Activated CD8-positive, alpha-beta T cell treated with anti-CD3 and anti-CD28 coated beads for 36 hours (primary cell): ENCODE measurements at places on chromosomes 12 and 14. TPM values are rescaled to one million over a fixed set of nuclear protein-coding genes. Genes with fewer than 3 reads are reported as not detected.

- DNase-seq, result no peak
Measured at GRCh38 chr12:738712-739111, 13.7 kb upstream of the WNK1 start.

DNA sequence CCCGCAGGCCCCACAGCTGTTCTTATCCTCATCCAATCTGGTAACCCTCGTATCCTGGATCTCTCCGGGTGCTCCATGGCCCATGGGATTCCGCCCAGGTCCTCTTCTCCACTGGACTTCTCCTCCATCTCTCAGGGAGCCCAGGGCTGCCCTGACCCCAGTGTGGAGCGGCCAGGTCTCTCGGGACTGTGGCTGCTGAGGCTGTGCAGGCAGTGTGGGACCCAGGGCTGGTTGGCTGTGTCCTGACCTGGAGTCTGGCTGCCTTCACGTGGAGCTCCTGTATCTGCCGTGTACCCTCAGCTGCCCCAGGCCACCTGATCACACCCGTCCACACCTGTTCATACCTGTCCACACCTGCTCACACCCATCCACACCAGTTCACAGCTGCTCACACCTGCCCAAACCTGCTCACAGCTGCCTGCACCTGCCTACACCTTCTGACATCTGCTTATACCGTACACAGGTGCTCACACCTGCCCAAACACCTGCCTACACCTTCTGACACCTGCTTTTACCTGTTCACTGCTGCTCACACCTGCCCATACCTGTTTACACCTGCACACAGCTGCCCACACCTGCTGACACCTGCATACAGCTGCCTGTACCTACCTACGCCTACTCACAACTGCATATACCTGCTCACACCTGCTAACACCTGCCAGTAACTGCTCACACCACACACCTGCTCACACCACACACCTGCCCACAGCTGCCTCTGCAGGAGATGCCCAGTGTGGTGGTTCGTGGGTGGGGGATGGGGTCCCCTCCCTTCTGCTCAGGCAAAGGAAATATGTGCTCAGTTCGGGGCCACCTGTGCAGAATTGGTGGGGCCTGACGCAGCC, 92.2 kb downstream of the GALNT9 start:
- DNase-seq, result no peak

- DNase-seq, result no peak
Measured at GRCh38 chr12:100567945-100568344, 5.5 kb upstream of the GAS2L3 start.

DNA sequence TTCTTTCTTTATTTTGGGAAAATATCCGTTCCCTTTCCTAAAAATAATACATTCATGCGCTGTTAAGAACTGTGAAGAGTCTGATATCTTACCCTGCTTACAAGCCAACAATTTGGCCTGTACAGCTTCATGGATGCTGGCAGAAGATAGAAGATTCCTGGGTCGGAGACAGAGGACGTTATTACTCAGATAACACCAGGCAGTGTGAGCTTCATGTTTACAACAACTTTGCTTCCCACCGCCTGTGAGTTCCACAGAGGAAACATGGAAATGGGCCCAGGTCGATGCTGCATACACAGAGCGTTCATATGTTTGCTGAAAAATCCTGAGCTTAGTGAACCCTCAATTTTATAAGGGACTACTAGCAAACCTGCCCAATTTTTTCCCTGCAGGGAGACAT, 705.6 kb upstream of the SEL1L start:
- DNase-seq, result no peak

GRCh38 chr12:52975204-52975603, 26.3 kb downstream of the KRT18 start:
- DNase-seq, result no peak

GRCh38 chr14:22319526-22320361, 269.3 kb downstream of the DAD1 start:
- DNase-seq, result peak; percentile 32

DNA sequence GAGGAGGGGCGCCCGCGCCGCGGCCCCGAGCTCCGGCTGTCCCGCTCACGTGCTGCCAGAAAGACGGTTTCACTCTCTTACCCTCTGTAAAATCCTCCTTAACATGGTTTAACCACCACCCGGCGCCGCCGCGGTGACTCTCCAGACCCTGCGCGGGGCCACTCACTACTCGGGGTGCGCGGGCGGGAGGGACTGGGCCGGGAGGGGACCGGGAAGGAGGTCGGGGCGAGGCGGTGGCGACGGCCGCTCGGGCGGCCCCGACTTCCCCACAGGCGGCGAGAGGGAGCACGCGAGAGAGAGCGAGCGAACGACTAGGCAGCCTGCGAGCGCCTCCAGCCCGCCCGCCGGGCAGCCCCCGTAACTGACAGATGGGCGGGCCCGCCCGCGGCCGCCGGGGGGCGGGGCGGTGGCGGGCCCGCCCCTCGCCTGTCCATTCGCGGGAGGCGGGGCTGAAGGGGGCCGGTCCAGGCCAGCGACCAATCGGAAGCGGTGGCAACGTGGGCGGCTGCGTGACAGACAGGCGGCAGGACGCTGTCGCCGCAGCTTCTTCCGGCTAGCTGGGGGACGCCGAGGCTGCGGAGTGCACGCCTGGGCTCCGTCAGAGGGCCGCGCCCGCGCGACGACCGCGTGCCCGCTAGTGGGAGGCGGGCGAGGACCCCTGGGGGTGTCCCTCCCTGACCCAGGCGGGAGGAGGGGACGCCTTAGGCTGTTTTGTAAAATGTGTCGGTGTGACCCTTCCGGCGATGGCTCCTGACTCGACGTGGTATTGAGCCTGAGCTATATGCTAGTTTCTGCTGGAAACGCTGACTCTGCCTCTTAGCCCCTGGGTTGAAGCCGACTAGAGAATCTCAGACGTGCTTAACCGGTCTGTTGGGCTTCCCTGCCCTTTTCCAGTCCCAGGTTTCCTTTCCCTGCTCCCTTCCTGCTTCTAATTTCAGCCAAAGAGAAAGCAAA, at the start of gene EEA1:
EEA1 (minus strand) TSS at position 334 of the 954 bp plus-strand sequence; CDS start at position 105, 229 bp downstream.
- DNase-seq, result peak; percentile 98

- DNase-seq, result peak; percentile 68
Measured at GRCh38 chr12:132600048-132601032, 10.0 kb downstream of the LRCOL1 start.

- peak; percentile 48 for DNase-seq
Measured at GRCh38 chr12:126784328-126784921, 1482.5 kb upstream of the TMEM132C start.

DNA sequence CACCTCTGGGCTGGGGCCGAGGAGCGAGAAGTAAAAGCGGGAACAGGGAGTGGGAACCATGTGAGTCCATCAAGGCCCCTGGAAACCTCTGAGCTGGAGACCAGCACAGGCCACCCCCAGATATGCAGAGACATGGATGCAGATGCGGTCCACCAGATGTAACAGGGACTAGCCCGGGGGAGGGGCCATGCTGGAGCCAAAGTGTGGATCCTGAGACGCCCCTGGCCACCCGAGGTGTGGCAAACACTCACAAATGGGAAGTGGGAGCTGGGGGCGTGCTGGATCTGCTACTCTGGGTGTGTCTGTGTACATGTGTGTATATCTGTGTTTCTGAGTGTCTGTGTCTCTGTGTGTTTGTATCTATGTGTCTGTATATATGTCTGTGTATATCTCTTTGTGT, 12.8 kb downstream of the MYL2 start:
- no peak for DNase-seq

DNA sequence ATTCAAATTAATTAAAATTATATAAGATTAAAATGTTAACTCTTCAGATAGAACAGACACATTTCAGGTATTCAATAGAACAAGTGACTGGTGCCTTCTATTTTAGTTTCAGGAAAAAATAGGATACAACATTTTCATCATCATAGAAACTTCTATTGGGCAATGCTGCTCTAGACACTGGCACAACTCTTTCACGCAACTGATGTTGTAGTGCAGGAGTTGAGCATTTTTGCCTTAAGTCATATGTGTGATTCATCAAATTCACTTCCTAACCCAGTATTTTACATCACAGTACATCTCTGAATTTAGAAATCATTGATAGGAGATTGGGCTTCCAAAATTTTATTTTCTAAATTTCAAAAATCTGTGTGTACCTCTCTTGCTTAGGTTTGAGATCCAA, 215.4 kb upstream of the DIO2 start:
- DNase-seq, result no peak

GRCh38 chr14:33386140-33386539, 447.5 kb downstream of the NPAS3 start:
- no peak for DNase-seq

- DNase-seq, result peak; percentile 81
Measured at GRCh38 chr12:49288412-49288853, 6.5 kb upstream of the PRPH start.

GRCh38 chr12:126718365-126718764, 1548.6 kb upstream of the TMEM132C start:
- no peak for DNase-seq

DNA sequence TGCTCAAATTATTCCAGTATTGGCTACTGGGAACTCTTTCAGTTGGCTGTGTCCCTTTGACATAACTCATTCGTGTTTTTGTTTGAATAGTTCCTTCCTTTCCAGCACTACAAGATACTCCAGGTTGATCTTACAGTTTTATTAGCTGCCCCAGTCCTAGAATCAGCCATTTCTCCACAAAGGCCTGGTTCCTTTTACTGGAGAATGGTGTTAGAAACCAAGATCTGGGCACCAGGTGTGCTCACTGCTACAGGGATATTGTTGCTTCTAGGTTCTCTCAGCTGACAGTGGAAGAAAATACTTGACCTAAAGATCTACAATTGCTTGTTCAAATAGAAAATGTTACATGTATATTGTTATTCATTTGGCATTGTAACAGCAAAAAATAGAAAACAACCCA, 21.9 kb downstream of the CDK17 start:
- no peak for DNase-seq

The KITLG gene
- total RNA-seq, result not detected

The PROX2 gene
- total RNA-seq, result 0.38 TPM

The CLEC9A gene
- total RNA-seq, result not detected

The AQP2 gene
- not detected for total RNA-seq

The TAS2R42 gene
- total RNA-seq, result not detected

The AQP6 gene
- not detected for total RNA-seq
